ENCODE measurements at places on chromosomes 11 and 22.

DNA sequence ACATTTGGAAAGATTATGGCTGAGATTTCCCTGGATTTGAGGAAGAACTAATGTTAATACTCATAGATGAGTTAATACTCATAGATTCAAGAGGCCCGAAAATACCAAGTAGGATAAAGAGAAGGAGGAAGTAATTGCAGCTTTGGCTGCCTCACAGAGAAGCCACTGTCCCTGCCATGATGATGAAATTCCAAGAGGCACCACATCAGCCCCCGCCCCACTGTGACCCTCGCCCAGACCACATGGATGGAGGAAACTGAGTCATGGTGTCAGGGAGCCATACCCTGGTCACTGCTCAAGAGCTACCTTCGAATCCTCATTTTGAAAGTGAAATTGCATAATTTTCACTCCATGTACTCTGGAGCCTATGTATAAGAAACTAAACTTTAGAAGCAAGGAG lies 92.9 kb upstream of the SLC22A12 start:
- DNase-seq = no peak

DNA sequence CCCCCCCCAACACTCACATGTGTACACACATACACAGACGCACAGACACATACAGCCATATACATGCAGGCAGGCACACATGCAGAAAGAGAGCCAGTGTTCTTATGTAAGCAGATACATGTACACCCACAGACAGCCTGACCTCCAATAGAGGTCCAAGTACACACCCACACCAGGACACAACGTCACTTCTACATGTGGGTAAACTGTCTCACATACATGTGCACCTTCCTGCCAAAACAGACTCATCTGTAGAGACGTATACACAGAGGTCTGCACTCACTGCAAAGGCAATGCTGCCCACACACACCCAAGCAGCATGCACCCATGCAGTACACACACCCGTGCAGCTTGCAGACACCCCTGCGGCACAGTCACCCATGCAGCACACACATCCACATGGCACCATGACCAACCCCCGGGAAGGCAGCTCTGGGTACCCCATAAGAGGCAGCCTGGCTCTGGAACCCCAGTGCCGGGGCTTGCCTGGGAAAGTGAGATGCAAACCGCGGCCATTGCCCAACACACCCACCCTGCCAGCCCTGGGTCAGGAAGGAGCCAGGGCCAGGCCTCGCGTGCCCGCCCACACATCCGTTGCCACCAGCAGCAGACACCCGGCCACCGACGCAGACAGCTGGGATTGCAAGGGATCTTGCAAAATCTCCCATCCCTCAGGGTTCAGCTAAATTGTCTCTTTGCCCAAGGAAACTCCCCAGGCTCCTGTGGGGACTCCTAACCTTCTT lies 10.1 kb downstream of the CASTOR1 start:
- DNase-seq = no peak

DNA sequence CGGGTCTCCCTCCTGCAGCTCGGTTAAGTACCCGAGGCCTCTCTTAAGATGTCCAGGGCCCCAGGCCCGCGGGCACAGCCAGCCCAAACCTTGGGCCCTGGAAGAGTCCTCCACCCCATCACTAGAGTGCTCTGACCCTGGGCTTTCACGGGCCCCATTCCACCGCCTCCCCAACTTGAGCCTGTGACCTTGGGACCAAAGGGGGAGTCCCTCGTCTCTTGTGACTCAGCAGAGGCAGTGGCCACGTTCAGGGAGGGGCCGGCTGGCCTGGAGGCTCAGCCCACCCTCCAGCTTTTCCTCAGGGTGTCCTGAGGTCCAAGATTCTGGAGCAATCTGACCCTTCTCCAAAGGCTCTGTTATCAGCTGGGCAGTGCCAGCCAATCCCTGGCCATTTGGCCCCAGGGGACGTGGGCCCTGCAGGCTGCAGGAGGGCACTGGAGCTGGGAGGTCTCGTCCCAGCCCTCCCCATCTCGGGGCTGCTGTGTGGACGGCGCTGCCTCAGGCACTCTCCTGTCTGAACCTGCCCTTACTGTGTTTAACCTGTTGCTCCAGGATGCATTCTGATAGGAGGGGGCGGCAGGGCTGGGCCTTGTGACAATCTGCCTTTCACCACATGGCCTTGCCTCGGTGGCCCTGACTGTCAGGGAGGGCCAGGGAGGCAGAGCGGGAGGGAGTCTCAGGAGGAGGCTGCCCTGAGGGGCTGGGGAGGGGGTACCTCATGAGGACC lies 25.0 kb downstream of the FADS3 start:
- no peak for DNase-seq

GRCh38 chr11:73384531-73384871 lies 8.3 kb downstream of the RELT start:
- no peak for DNase-seq

GRCh38 chr11:64341429-64341828 lies 1.4 kb downstream of the CCDC88B start:
- no peak for DNase-seq

DNA sequence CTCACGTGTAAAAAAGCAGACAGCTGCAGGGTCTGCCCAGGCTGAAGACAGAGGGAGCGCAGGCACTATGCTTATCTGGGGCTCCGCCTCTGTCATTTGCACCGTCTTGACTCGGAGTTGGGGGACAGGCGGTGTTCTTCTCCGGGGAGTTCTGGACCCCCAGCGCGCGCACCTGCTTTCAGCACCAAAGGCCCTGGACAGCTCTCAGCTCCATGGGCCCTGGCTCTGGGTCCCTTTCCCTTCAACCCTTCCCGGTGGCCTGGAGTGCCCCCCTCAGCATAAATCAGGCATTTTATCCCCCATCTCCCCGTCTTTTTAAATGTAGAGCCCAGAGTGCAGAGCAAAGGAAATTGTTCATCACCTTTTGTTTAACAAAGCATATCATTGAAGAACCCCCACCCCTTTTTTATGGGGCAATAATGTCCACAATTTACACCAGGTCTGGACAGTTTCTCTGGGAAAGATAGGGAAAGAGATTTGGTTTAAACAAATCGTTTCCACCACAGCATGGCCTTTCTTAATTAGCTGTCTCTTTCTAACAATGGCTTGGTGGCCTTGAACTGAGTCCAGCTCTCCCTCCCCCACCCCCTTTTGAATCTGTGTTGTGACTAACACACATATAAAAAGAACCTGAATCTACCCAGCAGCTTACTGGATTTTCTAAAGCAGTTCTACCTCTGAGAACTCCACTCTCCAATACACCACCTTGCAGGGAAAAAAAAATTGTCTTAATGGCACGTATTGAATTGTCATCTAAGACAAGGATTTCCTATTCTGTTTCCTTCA lies 1.7 kb downstream of the SEZ6L start:
- DNase-seq = no peak

- DNase-seq = no peak
These were observed 1.7 kb downstream of the PDE3B start for GRCh38 chr11:14645015-14645912.

DNA sequence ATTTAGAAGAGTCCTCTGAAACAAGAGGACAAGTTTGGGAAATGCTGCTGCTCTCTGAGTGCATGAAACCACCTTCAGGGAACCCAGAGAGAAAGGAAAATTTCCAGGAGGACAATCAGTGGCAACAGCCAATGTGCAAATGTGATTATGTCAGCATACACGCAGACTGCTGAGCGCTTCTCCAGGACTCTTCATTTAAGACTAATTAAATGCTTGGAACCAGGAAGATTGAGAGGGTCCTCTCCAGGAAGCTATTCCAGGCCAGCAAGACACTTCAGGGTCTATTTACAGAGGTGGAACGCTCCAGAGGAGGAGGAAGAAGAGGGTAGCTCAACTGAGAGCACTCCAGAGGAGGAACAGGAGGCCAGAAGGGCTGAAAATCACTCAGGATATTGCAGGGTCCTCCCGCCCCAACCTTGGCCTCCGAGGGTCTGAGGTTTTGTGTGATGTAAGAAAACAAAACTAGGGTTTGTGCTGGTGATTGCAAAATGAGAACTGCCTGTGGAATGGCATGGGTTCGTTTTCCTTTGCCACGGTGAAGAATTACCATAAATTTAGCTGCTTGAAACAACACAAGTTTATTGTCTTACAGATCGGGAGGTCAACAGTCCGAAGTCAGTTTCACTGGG lies 14.1 kb upstream of the HTR3A start:
- DNase-seq = no peak

DNA sequence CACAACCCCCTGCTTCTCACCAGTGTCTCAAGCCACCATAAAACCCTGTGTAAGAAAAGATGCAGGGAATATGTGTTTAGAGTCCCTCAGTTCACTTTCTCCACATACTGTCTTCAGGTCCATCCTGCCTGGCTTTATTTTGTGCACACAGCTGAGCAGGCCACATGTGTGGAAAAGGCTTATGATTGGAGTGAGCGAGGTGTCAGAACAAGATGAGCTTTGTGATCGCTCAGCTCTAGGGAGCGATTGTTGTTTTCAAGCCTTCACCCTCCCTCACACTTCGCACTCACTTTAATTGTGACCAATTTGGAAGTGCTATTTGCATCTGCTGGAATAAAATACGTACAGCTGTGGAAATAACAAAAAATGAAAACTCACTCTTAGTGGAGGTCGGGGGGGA lies 931.1 kb upstream of the TENM4 start:
- no peak for DNase-seq

GRCh38 chr11:21640491-21640890 lies 552.4 kb upstream of the ANO5 start:
- DNase-seq = no peak

GRCh38 chr11:13276454-13276831 lies 1.1 kb upstream of the BMAL1 start:
- no peak for DNase-seq

GRCh38 chr11:33881651-33882503 lies 10.0 kb downstream of the LMO2 start:
- no peak for DNase-seq

GRCh38 chr11:127804747-127805400 lies 782.5 kb downstream of the ETS1 start:
- no peak for DNase-seq

GRCh38 chr22:37549704-37550059 lies 10.6 kb upstream of the CDC42EP1 start:
- no peak for DNase-seq

GRCh38 chr11:134614141-134614540 lies 202.1 kb upstream of the B3GAT1 start:
- no peak for DNase-seq

GRCh38 chr11:78925387-78925786 lies 350.7 kb upstream of the NARS2 start:
- no peak for DNase-seq

GRCh38 chr11:94417386-94417987 lies 16.3 kb upstream of the GPR83 start:
- no peak for DNase-seq

GRCh38 chr11:125179895-125180294 lies 15.3 kb downstream of the PKNOX2 start:
- DNase-seq = no peak

- DNase-seq = no peak
These were observed 846.2 kb downstream of the BRD1 start for GRCh38 chr22:48981371-48982061.

DNA sequence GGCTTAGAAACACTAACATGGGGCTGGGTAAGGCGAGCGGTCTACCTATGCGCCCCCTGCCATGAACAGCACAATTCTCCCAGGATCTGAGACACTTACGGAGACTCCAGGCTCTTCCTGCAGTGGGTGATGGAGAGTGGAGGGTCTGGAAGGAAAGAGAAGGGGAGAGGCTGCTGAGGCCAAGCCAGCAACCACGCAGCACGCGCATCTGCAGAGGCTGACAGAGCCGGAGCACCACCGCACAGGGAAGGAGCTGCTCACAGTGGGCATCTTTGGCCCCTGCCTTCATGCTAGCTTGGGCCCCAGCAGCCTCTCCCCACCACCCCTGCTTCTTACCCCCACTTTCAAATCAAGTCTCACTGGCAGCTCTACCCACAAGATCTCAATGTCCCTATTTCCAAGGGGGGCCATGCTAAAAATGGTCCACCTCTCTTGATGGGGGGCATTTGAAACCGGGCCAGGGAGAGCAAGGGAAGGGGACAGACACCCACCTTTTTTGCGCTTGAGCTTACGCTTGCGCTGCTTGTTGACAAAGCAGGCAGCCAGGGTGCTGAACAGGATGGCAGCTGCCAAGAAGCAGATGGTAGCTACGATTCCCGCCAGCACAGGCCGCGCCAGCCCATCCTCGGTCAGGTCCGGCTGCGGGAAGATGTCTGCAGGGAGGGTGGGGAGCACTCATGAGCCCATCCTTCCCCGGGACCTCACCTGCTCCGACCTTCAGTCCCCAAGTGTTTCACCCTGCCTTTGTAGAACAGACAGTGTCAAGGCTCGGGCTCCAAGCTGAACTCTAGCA lies 34.5 kb downstream of the IGSF9B start:
- no peak for DNase-seq

DNA sequence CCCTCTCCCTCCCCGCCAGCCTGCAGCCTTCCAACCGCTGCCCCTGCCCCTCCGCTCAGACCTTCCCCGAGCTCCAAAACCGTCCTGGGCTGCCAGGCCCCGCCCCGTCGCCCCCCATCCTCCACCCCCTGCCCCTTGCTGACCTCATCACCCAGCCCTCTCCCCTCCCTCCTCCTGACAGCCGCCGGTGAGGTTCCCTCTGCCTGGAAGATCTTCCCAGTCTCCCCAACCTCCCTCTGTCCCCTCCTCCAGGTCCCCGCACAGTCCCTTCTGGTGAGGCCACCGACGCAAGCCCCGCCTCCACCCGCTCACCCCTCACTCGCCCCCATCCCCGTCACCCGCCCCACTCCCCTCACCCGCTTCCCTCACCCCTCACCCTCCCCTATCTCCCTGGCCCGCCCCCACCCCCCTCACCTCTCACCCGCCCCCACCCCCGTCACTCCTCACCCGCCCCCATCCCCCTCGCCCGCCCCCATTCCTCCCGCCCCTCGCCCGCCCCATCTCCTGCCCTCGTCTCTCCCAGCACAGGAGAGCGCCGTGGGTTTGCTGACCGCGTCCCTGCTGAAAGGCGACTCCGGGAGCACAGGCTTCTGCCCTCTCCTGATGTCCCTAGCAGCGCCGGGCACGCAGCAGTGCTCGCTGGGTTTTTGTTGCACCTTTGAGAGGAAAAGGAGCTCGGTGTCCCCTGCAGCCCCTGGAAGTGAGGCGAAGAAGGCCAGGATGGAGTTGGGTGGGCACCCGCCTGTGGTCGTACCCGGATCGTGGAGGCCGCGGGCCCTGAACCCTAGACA lies 16.4 kb upstream of the UPK3A start:
- DNase-seq = no peak

- DNase-seq = no peak
These were observed 185.9 kb upstream of the ZBED5 start for GRCh38 chr11:11043721-11044120.

- no peak for DNase-seq
These were observed 2074.4 kb upstream of the RAG2 start for GRCh38 chr11:38672445-38672844.

GRCh38 chr11:122791411-122791810 lies 46.9 kb upstream of the CRTAM start:
- DNase-seq = no peak

GRCh38 chr11:74696939-74697675 lies 34.1 kb downstream of the CHRDL2 start:
- no peak for DNase-seq

Measured in activated CD8-positive, alpha-beta memory T cell treated with anti-CD3 and anti-CD28 coated beads, Interleukin-2, amount 10 ng/mL, durations not matched to agents 7 days and 5 days (primary cell).